ENCODE measurements at places on chromosomes 5 and 9. TPM values are rescaled to one million over a fixed set of nuclear protein-coding genes. Genes with fewer than 3 reads are reported as not detected.

The BHMT2 gene
- total RNA-seq = 0.45 TPM

The TLE1 gene
- 40.2 TPM for total RNA-seq

The CDHR2 gene
- 4.1 TPM for total RNA-seq

The TAF1L gene
- total RNA-seq = not detected

The LRRC19 gene
- 0.29 TPM for total RNA-seq

The TPRN gene
- 24.1 TPM for total RNA-seq

- no peak for DNase-seq
- H3K27me3 ChIP-seq = no peaks in the 10 kb centered on the region
- H3K4me1 ChIP-seq = peaks cover 24% of the 10 kb centered on the region
- no peak overlapping the region for H3K27ac ChIP-seq
These were observed 22.7 kb downstream of the CAMK2A start for GRCh38 chr5:150266871-150267291.

- H3K27ac ChIP-seq = no peak overlapping the region
- H3K4me1 ChIP-seq = peaks cover 63% of the 10 kb centered on the region
- H3K27me3 ChIP-seq = no peaks in the 10 kb centered on the region
These were observed 5.2 kb downstream of the SH3RF2 start for GRCh38 chr5:145941448-145942130.

- no peaks in the 10 kb centered on the region for H3K36me3 ChIP-seq
- H3K4me3 ChIP-seq = no peak overlapping the region
- H3K4me1 ChIP-seq = no peaks in the 10 kb centered on the region
- H3K27ac ChIP-seq = no peak overlapping the region
- H3K27me3 ChIP-seq = no peaks in the 10 kb centered on the region
- no peak for DNase-seq
These were observed 19.8 kb upstream of the PARP8 start for GRCh38 chr5:50646591-50646990.

DNA sequence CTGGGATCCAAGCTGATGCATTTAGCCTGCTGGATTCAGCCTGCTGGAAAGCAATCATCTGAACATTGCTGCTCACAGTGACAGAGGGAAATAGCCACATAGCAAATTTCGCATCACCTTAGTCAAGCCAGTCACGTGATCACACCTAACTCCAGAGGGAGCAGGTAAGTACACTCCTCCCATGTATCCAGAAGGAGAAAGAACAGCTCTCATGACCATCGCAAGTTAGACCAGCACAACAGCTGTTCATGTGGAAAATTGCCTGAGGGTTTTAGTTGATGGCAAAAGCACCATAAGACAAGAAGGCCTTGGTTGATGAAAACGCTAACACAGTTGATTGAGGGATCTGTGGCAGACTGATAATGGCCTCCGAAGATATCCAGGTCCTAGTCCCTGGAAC, 34.2 kb upstream of the MYO10 start:
- H3K27ac ChIP-seq = no peak overlapping the region
- H3K4me1 ChIP-seq = peaks cover 11% of the 10 kb centered on the region
- peaks cover 3% of the 10 kb centered on the region for H3K27me3 ChIP-seq
- H3K4me3 ChIP-seq = no peak overlapping the region
- no peaks in the 10 kb centered on the region for H3K36me3 ChIP-seq
- DNase-seq = no peak

DNA sequence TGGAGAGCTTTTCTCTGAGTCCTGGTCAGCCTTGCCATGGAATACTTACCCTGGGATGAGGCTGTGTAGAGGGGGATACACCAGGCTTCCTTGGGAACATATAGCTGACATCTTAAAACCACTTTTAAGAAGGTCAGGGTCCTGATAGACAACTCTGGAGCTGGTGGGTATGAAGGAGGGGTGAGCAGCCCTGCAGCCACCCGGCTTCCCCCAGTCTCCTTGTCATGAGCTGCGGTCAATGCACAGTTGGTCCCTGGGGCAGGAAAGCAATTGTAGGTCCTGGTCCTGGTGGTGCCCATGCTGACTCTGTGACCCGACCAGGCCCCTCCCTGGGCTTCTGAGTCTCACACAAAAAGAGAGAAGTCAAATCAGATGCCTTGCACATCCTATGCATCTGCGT, 63.6 kb downstream of the MRPL36 start:
- no peak overlapping the region for H3K4me3 ChIP-seq
- H3K27me3 ChIP-seq = peaks cover 33% of the 10 kb centered on the region
- H3K27ac ChIP-seq = no peak overlapping the region
- H3K4me1 ChIP-seq = no peaks in the 10 kb centered on the region

GRCh38 chr9:125536167-125536772, 170.7 kb downstream of the MAPKAP1 start:
- H3K4me1 ChIP-seq = peaks cover 30% of the 10 kb centered on the region
- DNase-seq = no peak
- H3K4me3 ChIP-seq = no peak overlapping the region
- no peaks in the 10 kb centered on the region for H3K27me3 ChIP-seq
- no peak overlapping the region for H3K27ac ChIP-seq

DNA sequence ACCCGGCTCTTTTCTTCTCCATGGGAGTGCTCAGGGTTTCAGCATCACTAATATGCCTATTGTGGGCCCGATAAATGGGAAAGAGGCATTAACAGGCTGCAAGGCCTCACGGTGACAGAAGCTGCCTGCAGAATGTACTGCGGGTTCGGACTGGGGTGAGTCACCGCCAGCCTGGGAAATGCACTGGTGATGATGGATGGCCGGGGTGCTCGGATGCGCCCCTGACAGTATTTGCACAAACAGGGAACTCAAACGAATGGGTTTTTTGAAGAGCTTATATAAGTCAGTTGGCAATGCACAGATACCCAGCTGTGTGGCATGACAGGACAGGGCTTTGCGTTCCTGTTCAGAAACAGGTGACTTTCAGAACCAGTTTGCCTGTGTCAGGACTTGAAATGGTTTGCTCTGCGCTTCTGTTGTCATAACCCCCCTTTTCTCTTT, 42.0 kb upstream of the PITX1 start:
- no peaks in the 10 kb centered on the region for H3K36me3 ChIP-seq
- no peaks in the 10 kb centered on the region for H3K4me1 ChIP-seq
- H3K4me3 ChIP-seq = no peak overlapping the region
- H3K27me3 ChIP-seq = peaks cover 56% of the 10 kb centered on the region

GRCh38 chr9:134630861-134631260, 10.7 kb upstream of the COL5A1 start:
- no peak overlapping the region for H3K4me3 ChIP-seq
- DNase-seq = peak; percentile 49
- H3K36me3 ChIP-seq = no peaks in the 10 kb centered on the region
- H3K4me1 ChIP-seq = peaks cover 28% of the 10 kb centered on the region
- H3K27ac ChIP-seq = no peak overlapping the region
- peaks cover 9% of the 10 kb centered on the region for H3K27me3 ChIP-seq

GRCh38 chr5:114335391-114335790, 26.5 kb upstream of the KCNN2 start:
- no peak overlapping the region for H3K27ac ChIP-seq
- no peak for DNase-seq
- H3K36me3 ChIP-seq = no peaks in the 10 kb centered on the region
- H3K4me3 ChIP-seq = no peak overlapping the region
- H3K4me1 ChIP-seq = no peaks in the 10 kb centered on the region

- no peaks in the 10 kb centered on the region for H3K4me1 ChIP-seq
- no peak for DNase-seq
- H3K36me3 ChIP-seq = no peaks in the 10 kb centered on the region
These were observed 220.5 kb downstream of the GDNF start for GRCh38 chr5:37619353-37619752.

DNA sequence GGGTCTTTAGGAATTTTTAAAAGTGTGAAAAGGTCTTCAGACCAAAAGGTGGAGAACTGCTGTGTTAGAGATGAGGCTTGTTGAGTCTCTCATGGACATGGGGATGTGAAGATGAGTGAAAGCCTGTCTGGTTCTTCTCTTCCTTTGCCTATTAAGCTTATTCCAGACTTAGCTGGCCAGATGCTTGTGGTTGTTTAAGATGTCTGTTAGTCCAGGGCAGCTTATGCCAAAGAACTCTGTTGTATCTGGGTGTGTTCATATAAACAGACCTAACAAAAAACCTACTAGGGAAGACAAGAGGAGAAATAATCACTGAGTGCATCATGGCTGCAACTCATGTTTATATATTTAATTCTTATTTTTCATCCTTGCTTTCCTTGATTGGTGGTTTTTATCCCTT, 57.5 kb upstream of the NCS1 start:
- no peaks in the 10 kb centered on the region for H3K27me3 ChIP-seq
- no peak overlapping the region for H3K27ac ChIP-seq
- DNase-seq = no peak
- peaks cover 4% of the 10 kb centered on the region for H3K36me3 ChIP-seq
- H3K4me1 ChIP-seq = peaks cover 7% of the 10 kb centered on the region

GRCh38 chr9:136316271-136316751, 11.0 kb upstream of the GPSM1 start:
- H3K27me3 ChIP-seq = no peaks in the 10 kb centered on the region
- H3K27ac ChIP-seq = no peak overlapping the region
- H3K36me3 ChIP-seq = no peaks in the 10 kb centered on the region

DNA sequence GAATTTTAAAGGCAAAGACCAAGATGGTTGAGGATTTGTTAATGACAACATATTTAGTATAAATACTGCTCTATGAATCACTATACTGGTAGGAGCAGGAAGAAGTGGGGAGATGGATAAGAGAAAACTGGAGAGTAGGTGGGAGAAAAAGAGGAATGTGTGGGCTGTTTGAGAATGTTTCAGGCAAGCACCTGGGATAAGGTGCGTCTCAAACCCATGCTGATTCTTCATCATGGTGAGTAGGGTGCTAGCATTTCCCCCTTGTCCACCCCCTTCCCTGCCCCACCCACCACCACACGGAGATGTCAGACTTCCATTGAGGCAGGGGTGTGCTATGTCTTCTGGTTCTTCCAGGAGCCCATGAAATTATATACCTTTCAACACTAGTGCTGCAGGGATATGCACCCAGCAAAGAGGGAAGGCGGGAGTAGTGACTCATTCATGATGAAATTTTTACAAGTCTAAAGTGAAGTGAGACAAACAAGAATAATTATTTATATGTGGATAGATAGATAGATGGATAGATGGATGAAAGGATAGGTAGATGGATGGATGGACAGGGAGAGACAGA, 54.3 kb downstream of the MTX3 start:
- no peaks in the 10 kb centered on the region for H3K4me1 ChIP-seq
- DNase-seq = no peak
- H3K4me3 ChIP-seq = no peak overlapping the region

- no peak overlapping the region for H3K27ac ChIP-seq
- DNase-seq = no peak
- no peaks in the 10 kb centered on the region for H3K36me3 ChIP-seq
These were observed 90.9 kb upstream of the PPP1R2B start for GRCh38 chr5:156759156-156759555.

DNA sequence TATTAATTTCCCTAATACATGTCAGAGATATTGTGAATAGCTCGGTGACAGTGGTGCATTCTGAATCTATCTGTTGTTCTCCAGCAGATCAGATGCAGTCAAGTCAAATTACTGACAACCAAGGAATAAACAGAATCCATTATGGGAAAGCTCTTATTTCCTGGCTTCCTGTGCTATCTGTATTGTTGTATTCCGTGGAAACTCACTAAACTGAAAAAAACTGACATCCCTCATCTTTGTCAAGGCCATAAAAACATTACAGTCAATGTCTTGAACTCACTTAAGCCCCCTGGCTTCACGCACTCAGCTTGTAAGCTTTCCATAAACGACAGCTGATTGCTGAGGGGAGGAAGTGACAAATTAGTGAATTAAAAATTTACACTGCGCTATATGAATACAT, 245.9 kb downstream of the CTNND2 start:
- no peaks in the 10 kb centered on the region for H3K4me1 ChIP-seq
- H3K36me3 ChIP-seq = no peaks in the 10 kb centered on the region
- no peak overlapping the region for H3K4me3 ChIP-seq
- no peak for DNase-seq
- H3K27me3 ChIP-seq = no peaks in the 10 kb centered on the region

DNA sequence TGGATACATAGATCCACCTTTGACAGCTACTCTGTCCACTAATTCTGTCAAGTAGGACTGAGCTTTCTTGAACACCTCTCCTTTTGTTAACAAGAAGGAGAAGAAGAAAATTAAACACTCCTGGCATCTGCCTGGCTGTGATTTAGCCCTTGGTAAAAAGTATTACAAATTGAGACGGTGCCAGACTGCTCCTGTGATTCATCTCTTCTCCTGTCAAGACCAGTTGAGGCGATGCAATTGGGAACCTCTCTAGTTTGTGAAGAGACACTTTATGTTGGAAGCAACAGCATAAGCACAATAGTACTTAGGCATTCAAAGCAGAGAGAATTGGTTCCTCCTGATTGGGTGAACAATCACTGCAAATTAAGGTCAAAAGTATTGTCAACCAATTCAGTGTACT, 72.7 kb downstream of the GHR start:
- no peaks in the 10 kb centered on the region for H3K4me1 ChIP-seq
- no peak overlapping the region for H3K4me3 ChIP-seq
- no peaks in the 10 kb centered on the region for H3K36me3 ChIP-seq
- H3K27ac ChIP-seq = no peak overlapping the region
- no peaks in the 10 kb centered on the region for H3K27me3 ChIP-seq

DNA sequence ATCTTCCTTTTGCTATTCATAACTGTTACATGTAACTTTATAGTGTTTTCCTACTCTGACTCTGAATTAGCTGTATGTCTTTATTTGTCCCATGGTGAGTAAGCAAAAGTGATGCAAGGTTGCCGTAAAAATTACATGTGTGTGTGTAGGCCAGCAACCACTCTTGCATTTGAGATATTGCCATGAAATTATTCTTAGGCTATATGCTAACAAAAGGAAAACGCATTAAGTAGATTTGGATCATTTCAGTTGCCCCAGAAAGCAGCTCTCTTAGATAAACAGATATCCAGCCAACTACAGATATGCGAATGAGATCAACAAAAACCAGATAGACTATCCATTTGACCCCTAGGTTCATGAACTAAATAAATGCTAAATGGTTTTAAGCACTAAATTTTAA, 73.6 kb downstream of the CYLC2 start:
- no peaks in the 10 kb centered on the region for H3K36me3 ChIP-seq
- no peak overlapping the region for H3K27ac ChIP-seq

GRCh38 chr9:127049044-127049443, 73.4 kb downstream of the ANGPTL2 start:
- DNase-seq = peak; percentile 27
- H3K4me1 ChIP-seq = peaks cover 11% of the 10 kb centered on the region
- no peaks in the 10 kb centered on the region for H3K36me3 ChIP-seq
- H3K27ac ChIP-seq = no peak overlapping the region

Data from type B pancreatic cell (in vitro differentiated cells).